NAMALWA (cell line): ENCODE measurements at places on chromosomes 12 and 14.
A peak's percentile ranks its signal among the peaks of the same experiment; 100 is the strongest.

DNA sequence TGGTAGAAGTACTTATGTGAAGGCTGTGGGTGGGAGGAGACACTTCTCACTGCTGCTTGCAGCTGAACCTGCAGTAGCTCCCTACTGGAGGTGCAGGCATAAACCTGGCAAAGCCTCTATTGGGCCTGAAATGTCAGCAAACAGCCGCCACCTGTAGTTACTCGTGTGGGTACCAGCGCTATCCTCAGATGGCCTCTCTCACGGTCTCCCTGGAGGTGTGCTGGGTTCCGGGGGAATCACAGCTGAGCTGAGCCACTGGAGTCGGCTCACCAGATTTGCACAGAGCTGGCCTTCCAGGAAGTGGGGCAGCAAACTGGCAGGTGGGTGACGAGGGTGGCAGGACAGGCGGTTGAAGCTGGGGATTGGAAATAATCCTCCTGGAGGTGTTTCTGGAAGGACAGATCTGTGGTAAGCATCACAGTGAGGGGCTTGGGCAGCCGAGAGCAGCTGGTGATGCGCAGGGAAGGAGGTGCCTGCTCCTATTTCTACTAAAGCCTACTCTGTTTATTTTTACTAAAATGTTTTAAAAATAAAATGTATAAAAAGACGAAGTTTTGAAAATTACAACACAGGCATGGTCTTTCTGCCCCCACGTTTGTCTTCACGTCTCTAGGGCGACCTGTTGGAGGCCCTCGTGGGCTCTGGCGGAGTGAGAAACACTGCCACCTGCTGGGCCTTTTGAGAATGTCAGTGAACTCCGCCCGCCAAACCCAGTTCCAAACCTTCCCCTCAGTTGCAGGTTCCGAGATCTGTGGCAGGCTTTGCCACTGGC, 67.8 kb upstream of the PLEKHG3 start:
- DNase-seq, result peak; percentile 69

GRCh38 chr12:67757651-67758050, 109.1 kb downstream of the DYRK2 start:
- no peak for DNase-seq

DNA sequence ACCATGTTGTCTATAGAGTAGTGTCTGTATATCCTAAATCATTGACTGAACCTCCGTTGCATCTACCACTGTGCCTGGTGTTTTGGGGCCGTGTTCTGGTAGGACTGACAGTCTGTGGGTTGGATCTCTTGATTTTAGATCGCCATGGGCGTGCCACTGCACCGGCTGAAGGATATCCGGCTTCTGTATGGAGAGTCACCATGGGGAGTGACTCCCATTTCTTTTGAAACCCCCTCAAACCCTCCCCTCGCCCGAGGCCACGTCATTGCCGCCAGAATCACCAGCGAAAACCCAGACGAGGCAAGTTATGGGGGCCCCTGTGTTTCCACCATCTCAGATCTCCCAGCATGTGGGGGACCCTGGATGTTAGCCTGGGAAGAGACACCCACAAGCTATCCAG, 69.1 kb downstream of the ACACB start:
- no peak for DNase-seq

DNA sequence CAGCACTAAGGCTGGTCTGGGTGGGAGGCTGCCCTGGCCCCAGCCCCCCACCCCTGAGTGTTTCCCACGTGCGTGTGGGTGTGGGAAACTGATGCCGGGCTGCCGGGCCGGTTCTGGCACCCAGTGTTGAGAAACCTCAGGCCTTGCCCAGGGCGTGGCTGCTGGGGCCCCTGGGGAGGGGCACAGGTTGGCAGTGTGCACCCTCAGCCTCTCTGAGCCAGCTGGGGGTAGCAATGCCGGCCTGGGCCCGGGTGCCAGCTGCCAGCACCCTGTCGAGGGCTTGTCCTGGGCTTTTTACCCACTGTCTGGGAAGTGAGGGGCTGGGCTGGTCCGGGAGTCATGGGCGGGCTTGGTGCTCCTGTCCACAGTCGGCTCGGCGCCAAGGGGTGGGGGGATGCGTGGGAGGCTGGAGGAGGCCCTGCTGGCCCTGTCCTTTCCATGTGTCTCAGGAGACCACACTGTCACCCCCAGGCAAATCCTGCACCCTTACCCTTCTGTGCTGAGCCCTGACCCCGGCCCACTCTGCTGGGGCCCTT, 15.7 kb downstream of the ASPG start:
- no peak for DNase-seq

DNA sequence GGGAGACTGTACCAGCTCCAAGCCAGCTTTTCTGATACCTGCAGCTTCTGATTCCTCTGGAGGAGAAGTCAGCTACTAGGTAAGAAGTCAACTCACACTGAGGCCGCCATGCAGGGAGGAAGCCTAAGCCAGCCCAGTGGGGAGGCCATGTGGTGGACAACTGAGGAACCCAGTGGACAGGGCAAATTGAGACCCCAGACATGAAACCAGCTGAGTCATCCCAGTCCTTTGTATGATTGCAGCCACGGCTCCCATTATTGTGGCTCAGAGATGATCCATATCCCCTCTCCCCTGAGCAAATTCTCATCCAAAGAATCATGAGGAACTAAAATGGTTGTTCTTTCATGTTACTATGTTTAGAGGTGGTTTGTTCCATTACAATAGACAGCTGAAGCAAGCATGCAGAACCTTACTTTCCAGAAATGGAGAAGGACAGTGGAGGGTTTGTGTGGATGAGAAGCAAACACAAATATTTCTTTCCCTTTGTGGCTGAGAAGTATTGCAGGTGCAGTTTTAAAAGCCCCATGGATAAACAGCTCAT, 1147.3 kb upstream of the TMEM132C start:
- DNase-seq, result no peak
